ENCODE measurements at places on chromosomes 6 and 20. TPM values are rescaled to one million over a fixed set of nuclear protein-coding genes. Genes with fewer than 3 reads are reported as not detected.

Gene ZHX3
- 11.9 TPM for total RNA-seq

Gene RSPO3
- not detected for total RNA-seq

Gene C20orf204
- total RNA-seq = 7.6 TPM

Gene TTK
- 40.9 TPM for total RNA-seq

Gene OR2H2
- not detected for total RNA-seq
